NCI-H1105 (cell line): ENCODE measurements at places on chromosomes 12 and 14.

DNA sequence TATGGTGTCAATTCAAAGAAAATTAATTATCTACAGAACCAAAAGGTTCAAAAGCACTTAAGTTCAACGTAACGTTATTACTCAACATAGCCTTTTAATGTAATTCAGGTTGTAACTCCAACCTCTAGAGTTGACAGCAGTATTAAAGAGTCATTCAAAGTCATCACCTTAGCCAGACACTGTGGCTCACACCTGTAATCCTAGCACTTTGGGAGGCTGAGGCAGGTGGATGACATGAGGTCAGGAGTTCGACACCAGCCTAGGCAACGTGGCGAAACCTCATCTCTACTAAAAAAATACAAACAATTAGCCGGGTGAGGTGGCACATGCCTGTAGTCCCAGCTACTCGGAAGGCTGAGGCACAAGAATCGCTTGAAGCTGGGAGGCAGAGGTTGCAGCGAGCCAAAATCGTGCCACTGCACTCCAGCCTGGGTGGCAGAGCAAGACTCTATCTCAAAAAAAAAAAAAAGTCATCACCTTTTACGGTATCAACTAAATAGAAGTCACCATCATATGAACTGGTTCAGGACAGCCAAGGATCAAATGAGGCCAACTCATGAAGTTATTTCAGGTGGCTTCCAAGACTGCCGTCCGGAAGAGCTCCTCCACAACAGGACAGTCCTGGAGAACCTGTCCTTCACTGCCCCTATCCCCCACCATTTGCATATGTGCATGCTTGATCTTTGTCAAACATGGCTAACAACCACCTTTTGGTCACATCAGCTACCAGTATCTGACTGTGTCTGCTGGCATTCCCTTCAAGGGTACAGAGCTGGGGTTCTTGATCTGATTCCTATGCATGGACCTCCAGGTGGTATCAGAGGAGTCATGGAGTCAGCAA, 4.2 kb downstream of the PPTC7 start:
- no peak for DNase-seq

DNA sequence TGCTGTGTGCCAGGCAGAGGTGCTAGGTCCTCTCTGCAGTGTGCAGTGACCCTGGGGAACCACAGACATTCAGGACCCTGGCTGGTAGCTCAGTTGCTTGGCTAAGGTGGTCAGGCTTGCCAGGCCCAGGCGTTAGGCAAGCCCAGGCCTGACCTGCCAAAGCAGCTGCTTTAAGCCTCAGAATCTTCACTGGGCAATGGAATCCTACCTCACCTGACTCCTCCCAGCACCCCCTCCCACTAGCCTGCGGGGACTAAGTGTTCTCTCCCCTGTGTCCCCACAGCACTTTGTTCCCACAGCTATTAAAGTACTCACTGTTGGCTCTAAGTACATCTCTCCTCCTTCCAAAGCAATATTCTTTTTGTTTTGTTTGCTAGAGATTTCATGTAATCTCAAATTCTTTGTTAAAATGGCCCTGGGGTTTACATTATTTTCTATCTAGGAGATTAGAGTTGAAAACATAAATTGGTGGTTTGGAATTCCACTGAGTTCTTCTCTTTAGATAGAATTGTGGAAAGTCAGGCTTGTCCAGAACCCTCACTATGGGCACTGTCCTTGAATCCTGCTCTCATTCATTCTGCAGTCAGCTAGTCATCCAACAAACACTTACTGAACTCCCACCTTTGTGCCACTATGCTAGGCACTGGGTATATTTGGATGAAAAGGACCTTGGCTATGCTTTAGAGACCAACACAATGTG, 44.4 kb downstream of the DGLUCY start:
- DNase-seq = peak; percentile 55

- DNase-seq = no peak
Observed at GRCh38 chr14:54815515-54815914, 87.1 kb downstream of the GCH1 start.

DNA sequence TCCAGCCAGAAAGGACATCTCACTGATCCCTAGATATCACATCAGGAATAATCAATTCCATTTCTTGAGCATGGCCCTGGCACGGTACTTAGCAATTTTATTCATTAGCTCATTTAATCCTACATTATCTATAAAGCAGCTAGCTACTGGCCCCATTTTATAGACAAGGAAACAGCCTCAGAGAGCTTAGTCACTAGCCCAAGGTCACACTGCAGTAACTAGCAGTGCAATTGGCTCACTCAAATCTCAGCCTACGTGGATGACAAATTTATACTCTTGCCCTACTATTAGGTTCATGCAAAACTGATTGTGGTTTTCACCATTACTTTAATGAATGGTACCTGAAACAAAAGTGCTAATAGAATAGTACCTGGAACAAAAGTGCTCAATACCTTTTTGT, 41.7 kb downstream of the NUAK1 start:
- DNase-seq = no peak

DNA sequence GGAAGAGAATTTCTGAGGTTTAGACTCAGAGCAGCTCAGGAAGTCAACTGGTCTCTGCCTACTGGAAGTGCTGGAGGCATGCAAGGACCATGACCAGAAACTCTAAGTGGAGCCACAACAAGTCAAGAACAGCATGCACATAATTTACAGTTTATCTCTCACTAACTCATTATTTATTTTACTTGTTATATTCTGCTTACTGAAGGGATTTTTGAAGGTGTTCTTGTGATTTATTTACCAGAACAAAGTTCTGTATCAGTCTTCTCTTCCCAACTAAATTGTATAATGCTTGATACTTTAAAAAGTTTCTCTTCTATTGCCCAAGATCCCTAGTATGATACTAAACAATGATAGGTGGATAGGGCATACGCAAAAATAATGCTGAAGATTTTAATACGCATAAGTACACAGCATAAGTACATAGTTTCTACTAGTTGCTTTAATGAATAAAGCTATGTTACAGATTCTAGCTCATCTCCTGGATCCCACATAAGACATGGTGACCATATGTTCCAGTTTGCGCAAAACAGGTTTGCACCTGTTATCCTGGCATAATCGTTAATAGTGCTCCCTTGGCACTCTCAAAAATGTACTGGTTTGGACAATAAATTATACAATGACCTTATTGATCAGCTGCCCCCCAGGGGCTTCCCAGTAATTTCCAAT, 11.6 kb upstream of the SPTB start:
- DNase-seq = no peak

DNA sequence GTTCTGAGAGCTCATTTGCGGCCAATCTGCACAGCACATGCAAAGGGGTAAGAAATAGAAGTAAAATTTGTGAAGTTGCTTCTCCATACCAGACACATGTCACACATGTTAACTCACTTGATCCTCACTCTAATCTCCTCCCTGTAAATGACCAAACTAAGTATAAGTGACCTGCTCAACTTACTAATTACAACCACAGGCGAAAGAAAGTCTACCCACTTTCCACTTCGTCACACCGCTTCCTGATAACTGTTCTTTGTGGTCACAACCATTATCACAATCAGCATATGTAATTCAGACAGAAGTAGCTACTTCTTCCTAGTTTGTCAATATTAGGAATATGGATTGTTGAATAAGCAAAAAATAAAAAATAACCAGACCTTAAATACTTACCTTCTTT, 293.7 kb upstream of the CLEC14A start:
- DNase-seq = no peak

DNA sequence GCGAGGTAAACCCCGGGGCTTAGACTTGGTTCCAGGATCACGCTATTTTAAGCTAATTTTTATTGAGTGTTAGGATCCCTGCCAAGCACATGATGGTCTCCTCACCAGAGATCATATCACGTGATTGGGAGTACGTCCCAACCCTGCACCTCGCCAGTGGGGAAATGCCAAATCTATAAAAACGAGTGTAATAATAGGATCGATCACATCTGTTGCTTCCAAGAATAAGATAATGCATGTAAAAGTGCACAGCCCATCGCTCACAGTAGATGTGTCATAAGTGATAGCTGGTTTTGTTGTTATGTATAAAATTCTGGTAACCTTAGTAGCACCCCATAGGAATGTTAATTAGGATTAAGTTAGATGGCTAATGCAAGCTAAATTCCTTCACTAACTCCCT, 581.0 kb upstream of the TMEM132C start:
- DNase-seq = no peak
